ENCODE measurements at places on chromosomes 16 and 17.

DNA sequence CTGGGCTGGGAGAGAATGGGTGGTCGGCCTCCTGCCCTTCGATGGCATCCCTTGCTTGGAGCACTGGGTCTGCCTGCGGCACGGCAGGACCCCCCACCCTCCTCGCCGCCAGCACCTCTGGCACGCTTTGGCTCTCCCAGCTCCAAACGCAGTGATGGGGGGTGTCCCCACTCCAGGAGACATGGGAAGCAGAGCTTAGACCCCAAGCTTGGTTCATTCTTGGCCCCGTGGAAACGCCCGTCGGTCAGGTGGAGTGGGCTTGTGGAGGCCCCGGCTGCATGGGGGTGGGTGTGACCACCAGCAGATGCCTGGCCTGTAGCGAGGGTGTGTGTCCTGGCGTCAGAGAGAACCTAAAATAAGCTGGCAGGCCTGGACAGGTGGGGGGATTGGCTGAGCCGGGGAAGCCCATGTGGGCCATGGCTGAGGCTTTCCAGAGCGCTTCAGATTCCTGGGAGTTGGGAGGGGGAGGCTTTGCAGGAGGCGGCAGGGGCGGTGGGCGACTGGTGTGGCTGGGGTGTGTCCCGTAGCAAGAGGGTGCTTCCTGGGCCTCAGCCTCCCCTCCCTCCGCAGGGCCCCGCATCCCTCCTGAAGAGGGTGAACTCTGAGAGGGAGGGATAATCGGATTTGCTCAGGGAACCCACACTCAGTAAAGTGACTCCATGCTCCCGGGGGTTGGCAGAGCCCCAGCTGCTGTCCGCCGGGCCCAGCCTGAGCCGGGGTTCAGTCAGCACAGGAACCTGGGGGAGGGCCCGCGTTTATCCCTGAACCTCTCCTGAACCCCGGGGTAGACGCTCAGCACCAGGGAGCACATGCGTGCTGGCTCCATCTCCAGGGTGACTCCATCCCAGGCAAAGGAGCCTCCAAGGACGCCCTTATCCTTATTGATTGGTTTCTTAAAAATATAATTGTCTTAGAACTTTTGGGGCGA lies 3.4 kb downstream of the CACNA1H start:
- DNase-seq, result no peak

- no peak for DNase-seq
Measured at GRCh38 chr16:19011169-19011731, 27.5 kb downstream of the TMC7 start.

DNA sequence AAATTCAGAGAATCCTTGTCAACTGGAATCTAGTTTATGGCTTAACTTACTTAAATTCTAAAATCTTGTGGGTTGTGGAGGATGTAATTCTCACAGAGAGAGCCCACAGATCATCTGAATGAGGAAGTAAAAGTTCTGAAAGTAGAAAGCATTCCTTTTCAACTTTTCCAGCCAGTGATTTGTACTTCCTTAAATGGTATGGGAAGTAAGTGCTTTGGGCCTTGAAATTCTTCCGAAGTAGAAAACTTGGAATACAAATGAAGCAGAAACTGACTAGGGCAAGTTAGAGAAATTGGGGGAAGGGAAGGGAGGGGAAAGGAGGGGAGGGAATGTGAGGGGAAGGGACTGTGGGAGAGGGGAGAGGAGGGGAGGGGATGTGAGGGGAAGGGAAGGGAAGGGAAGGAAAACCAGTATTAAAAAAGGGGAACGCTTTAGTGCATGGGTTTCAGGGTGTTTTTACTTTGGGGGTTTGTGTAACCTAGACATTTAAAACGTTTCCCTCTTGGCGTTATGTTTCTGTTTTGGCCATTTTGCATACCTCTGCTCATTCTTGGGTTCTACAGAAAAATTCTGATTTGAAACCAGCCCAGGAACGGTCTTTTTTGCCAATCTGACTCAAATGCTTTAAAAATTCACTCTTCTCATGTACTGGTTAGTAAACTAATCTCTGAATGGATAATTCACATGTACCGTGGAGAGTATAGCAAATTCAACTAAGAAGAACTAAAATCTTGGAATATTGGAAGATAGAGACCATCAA lies 15.5 kb upstream of the SNTB2 start:
- DNase-seq, result no peak

GRCh38 chr17:79788989-79789942 lies 7.6 kb downstream of the CBX8 start:
- DNase-seq, result no peak

DNA sequence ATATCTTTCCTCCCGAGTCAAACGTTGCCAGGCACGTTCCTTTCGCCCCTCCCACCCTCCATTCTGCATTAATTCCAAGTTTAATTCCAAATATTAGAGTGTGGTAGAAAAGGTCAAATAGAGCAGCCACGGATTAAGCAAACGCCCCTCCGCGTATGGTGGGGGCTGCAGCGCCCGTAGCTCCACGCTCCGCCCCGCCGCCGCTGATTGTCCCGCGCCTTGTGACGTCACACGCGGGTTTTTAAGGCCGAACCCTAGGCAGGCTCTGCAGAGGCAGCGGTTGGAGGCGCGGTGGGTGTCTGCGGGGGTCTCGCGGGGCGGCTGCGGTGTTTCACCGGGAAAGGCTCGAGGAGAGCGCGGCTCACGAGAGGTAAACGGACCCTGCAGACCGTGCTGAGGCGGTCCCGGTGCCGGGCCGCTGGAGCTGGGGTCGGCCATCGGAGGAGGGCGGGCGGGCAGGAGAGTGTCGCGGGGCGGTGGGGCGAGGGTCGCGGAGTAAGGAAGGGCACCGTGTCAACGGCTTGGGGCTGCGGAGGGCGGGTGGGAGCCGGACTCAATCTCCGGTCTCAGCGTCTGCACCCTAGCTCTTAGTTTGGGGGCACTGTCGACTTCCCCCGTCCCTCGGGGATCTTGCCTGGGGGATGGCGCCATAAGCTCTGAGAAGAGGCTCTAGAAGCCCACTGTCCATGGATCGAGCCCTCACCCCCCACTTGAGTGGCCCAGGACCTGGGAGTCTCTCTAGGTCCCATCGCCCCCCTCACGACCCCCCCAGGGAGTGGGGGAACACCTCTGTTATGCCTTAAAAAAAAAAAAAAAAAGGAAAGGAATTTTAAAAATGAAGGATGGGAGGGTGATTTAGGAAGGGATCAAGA lies at the start of gene ARL4D:
ARL4D (plus strand) TSS at position 270 of the 872 bp plus-strand sequence. CDS start 740 bp downstream, outside the sequence.
- DNase-seq, result no peak

Measured in AG09319 (cell line).